Karpas-422 (cell line): ENCODE measurements at places on chromosomes 16 and 17. TPM values are rescaled to one million over a fixed set of nuclear protein-coding genes. Genes with fewer than 3 reads are reported as not detected.

Gene SLC39A11
- total RNA-seq: 49.6 and 69.7 TPM in 2 replicates

Gene NOG
- total RNA-seq: not detected in 2 replicates

Gene PIP4K2B
- total RNA-seq: 32.0 and 42.7 TPM in 2 replicates

Gene BCL6B
- total RNA-seq: not detected in 2 replicates

Gene NHERF2
- total RNA-seq: not detected in 2 replicates

Gene GSG1L2
- not detected in 2 replicates for total RNA-seq

Gene CFAP52
- total RNA-seq: not detected in 2 replicates

Gene ABCC12
- total RNA-seq: 0.04 and 0.86 TPM in 2 replicates

Gene PMP22
- not detected in 2 replicates for total RNA-seq

Gene HBQ1
- not detected in 2 replicates for total RNA-seq

Gene GSDMA
- not detected in 2 replicates for total RNA-seq

Gene ALDOA
- 1,486 and 1,797 TPM in 2 replicates for total RNA-seq

Gene EME1
- 10.6 and 18.8 TPM in 2 replicates for total RNA-seq

Gene SRCIN1
- 0.14 and 0.86 TPM in 2 replicates for total RNA-seq

Gene ITPRIPL2
- not detected in 2 replicates for total RNA-seq

Gene HES7
- 0.37 and 2.1 TPM in 2 replicates for total RNA-seq

Gene KRT34
- not detected in 2 replicates for total RNA-seq

Gene NPIPA1
- 44.0 and 74.1 TPM in 2 replicates for total RNA-seq

Gene NDUFAB1
- total RNA-seq: 134 and 193 TPM in 2 replicates

Gene FNDC8
- not detected in 2 replicates for total RNA-seq

Gene NDUFB10
- total RNA-seq: 288 and 537 TPM in 2 replicates

Gene KRTAP4-5
- total RNA-seq: not detected in 2 replicates

Gene EVPL
- total RNA-seq: 0.07 and 0.29 TPM in 2 replicates

Gene NQO1
- total RNA-seq: 16.2 and 19.0 TPM in 2 replicates

Gene WFDC1
- total RNA-seq: not detected in 2 replicates

Gene CCL23
- not detected in 2 replicates for total RNA-seq

Gene PSMC5
- 26.9 and 49.1 TPM in 2 replicates for total RNA-seq

Gene NR1D1
- 0.65 and 0.67 TPM in 2 replicates for total RNA-seq

Gene TMEM220
- not detected in 2 replicates for total RNA-seq

Gene LLGL2
- 6.1 and 7.6 TPM in 2 replicates for total RNA-seq

Gene PRSS27
- 1.4 and 2.8 TPM in 2 replicates for total RNA-seq

Gene TMED6
- 1.8 TPM in 1 of 2 replicates, not detected in the other for total RNA-seq

Gene XAF1
- 4.7 and 8.3 TPM in 2 replicates for total RNA-seq

Gene ITGB4
- total RNA-seq: 0.11 and 0.19 TPM in 2 replicates

Gene MAF
- total RNA-seq: not detected in 2 replicates

Gene SCGB1C2
- total RNA-seq: not detected in 2 replicates

Gene SPATA20
- total RNA-seq: 38.8 and 76.8 TPM in 2 replicates

Gene GAN
- 5.3 and 9.6 TPM in 2 replicates for total RNA-seq

Gene TM4SF5
- not detected in 2 replicates for total RNA-seq

Gene CCR7
- total RNA-seq: not detected in 2 replicates

Gene MRC2
- 0.26 and 2.3 TPM in 2 replicates for total RNA-seq

Gene INO80E
- total RNA-seq: 67.7 and 94.0 TPM in 2 replicates

Gene ARL5C
- not detected in 2 replicates for total RNA-seq

Gene GPRC5B
- total RNA-seq: not detected in 2 replicates

Gene BTBD17
- total RNA-seq: not detected in 2 replicates

Gene TAOK2
- 21.5 and 30.7 TPM in 2 replicates for total RNA-seq

Gene PPL
- not detected in 2 replicates for total RNA-seq

Gene CCDC144A
- total RNA-seq: not detected in 2 replicates

Gene AATK
- not detected in 2 replicates for total RNA-seq

Gene ITGB3
- 16.4 and 19.6 TPM in 2 replicates for total RNA-seq

Gene CIBAR2
- total RNA-seq: not detected in 2 replicates

Gene PRAC2
- total RNA-seq: not detected in 2 replicates

Gene MED9
- 8.8 and 17.6 TPM in 2 replicates for total RNA-seq

Gene CCDC78
- total RNA-seq: 29.4 and 110 TPM in 2 replicates

Gene LRRC37A2
- 6.8 and 8.8 TPM in 2 replicates for total RNA-seq
